GM23338 (cell line): ENCODE measurements at places on chromosomes 7 and 10. TPM values are rescaled to one million over a fixed set of nuclear protein-coding genes. Genes with fewer than 3 reads are reported as not detected.
A peak's percentile ranks its signal among the peaks of the same experiment; 100 is the strongest.

Gene GALNT17
- polyA plus RNA-seq, result 11.1 and 11.5 TPM in 2 replicates

DNA sequence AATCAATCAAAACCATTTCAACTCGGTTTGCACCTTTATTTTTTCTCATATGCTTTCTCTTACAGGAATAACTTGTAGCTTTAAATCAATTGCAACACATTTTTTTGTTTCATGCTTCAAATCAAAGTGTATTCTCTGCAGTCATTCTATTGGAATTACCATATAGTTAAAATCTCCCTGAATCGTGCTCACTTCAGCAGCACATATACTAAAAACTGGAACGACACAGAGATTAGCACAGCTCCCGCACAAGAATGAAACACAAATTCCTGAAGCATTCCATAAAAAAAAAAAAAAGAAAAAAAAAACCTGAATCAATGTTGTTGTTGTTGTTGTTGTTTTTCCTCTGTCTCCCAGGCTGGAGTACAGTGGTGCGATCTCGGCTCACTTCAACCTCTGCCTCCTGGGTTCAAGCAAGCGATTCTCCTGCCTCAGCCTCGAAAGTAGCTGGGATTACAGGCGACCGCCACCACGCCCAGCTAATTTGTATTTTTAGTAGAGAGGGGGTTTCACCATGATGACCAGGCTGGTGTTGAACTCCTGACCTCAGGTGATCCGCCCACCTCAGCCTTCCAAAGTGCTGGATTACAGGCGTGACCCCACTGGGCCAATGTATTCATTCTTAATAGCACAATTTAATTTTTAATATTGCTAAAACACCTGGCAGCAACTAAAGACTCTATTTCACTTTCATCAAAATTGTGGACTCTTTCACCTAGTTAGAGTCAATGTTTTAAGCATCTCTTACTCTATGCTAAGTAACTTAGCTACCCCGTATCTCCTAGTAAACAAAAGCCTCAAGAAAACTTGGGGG, 26.3 kb downstream of the ANKRD61 start:
- no peak for DNase-seq

GRCh38 chr10:77614778-77615625, 22.6 kb downstream of the KCNMA1 start:
- DNase-seq, result no peak

DNA sequence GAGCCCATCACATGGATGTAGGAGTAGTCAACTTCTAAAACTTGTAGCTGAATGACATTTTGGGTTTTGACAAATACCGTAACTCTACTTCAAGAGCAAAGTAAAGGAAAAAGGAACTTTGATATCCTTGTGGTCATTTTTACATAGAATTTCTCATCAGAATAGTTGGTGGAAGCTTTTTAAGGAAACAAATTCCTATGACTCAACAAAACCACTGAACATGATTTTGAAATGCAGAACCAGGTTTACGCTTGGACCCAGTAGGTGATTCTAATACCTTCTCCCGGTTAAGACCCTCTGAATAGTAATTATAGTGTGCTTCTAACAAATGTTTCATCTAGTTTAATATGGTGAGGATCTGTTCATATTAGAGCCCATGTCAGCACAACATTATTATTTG, 307.8 kb downstream of the GPR37 start:
- no peak for DNase-seq

- DNase-seq, result peak; percentile 15
Observed at GRCh38 chr10:17835688-17836087, 26.5 kb downstream of the MRC1 start.
